ENCODE measurements at places on chromosomes 2 and 18.

GRCh38 chr2:109066917-109067597 is 61.9 kb upstream of the SH3RF3 start:
- DNase-seq, result no peak

DNA sequence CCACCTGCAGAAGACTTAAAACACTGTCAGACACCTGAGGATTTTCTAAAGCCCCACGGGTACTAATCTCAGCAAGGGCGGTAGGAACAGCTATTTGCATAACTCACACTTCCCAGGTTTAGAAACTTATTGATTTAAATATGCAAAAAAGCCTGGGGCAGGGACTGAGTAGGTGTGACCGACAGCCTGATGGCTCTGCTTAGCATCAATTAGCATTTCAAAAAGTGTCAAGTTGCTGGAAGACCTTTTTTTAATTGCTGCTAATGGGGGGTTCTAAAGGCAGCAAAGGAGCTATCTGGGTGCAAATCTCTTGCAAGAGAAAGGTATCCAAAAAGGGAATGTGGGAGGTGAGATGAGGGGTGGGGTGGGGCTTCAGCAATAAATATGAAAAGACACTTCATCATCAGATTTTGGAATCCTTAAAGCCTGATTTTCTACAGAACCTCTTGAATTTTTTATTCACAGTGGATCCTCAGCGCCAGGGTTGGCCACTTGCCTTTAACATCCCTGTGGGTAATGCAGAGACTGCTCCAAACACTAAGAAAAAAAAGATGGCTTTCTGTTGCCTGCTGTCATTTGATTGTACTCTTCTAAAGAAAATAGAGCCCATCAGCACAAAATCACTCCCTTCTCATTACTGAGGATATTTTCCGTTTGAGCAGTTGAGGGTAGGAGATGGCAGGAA is 121.1 kb upstream of the RMP24 start:
- DNase-seq, result no peak

DNA sequence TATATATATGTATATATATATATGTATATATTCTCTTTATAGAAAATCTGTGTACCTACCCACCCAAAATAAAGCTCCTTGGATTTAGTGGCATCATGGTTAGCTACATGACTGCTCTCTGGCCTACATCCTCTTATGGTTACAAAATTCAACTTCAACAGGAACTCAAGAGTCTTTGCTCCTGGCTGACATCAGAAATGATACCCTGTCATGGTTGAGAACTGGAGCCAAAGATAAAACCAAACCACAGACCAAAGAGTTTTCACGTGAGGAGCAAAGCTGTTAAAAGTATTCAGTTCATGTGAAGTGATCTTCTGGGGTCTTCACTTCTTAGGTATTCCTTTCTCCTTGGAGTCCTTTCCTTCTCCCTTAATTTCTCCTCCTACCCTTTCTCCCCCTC is 476.3 kb downstream of the SOX11 start:
- no peak for DNase-seq

GRCh38 chr18:50981381-50981780 is 13.5 kb downstream of the ELAC1 start:
- DNase-seq, result no peak

DNA sequence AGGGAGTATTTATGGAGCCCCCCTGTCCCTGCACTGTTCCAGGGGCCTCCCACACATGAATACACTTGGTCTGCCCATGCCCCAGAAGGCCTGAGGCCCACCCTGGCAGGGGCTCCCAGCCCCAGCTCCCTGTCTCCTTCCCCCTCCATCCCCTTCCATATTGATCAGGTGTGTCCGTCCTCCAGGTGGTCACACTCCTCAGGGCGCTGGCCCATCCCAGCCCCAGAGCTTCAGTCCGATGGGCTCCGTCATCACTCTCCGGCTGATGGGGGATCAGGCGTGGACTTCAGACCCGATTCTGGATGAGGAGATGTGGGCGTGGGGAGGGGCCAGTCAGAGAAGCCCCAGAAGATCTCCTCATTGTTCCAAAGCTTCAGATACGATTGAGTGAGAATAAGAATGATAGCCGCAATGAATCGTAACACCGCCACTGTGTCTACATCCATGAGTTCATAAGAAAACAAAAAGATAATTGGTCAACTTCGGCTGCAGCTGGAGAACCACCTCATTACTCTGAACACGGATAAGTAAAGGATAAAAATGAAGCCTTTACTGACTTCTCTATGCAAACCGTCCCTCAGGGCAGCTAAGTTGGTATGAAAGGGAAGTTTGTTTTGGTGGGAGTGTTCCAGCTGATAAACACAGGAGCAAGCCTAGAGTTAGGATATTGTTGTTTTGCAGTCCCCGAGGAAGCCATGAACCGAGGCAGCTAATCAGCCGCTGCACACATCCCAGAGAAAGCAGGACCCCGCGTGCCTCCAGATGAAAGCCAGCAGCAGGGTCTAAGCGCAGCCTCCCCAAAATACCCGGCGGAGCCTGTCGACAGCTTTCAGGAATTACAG is 279.5 kb downstream of the NDUFA10 start:
- no peak for DNase-seq

GRCh38 chr18:6606411-6607085 is 123.0 kb upstream of the ARHGAP28 start:
- DNase-seq, result no peak

DNA sequence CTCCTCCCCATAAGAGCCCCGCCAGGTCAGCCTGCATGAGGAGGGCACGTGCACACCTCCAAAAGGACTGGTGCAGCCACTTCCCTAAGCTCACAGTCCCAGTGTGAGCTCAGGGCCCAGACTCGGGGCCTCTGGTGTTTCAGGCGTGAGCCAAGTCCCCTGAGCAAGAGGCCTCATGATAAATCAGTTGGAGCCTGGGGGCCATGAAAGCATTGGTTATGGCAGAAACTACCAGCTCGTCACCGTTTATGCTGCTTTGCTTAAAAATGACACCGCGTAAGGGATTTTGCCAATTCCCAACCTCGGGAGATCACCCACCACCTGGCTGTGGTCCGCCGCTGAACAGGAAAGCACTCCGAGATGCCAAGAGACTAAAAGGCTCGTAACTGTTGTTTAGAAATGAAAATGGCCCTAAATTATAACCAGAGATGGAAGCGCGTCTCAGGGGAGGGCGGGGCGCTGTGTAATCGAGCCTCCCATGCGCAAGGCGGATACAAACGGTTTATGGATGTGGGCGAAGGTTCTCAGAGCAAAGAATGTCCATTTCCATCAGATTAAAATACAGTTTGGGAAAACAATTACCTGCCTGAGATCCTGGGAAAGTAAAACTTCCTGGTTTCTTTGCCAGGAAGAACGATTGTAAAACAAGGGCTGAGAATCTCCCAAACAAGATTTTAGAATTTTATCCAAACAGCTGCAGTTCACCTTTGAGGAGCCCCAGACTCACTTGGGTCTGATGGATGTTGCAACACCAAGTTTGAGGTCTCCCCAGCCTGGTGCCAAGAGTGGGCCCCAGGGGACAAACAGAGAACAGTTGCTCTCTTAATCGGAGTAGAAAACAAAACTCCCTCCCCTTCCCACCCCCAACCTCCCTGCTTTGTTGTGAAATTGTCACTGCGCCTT is 141.4 kb downstream of the BCL2 start:
- no peak for DNase-seq

GRCh38 chr2:39618736-39619135 is 47.0 kb upstream of the TMEM178A start:
- DNase-seq, result no peak

- no peak for DNase-seq
These were observed 920.9 kb downstream of the NRXN1 start for GRCh38 chr2:50111067-50111466.

GRCh38 chr2:65608916-65609315 is 176.5 kb upstream of the SPRED2 start:
- no peak for DNase-seq

DNA sequence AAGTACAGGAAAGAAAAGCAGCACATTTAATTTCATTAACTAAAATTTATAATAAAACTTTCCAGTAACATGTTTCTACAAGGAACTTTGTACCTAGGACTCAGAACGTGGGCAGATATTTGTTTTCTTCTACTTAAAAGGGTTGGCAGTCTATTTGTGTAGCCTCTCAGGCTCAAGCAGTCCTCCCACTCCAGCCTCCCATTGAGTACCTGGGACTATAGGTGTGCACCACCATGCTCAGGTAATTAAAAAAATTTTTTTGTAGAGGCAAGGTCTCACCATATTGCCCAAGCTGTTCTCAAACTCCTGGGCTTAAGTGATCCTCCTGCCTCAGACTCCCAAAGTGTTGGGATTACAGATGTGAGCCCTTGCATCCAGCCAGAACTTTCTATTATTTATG is 36.8 kb downstream of the UGP2 start:
- DNase-seq, result no peak

DNA sequence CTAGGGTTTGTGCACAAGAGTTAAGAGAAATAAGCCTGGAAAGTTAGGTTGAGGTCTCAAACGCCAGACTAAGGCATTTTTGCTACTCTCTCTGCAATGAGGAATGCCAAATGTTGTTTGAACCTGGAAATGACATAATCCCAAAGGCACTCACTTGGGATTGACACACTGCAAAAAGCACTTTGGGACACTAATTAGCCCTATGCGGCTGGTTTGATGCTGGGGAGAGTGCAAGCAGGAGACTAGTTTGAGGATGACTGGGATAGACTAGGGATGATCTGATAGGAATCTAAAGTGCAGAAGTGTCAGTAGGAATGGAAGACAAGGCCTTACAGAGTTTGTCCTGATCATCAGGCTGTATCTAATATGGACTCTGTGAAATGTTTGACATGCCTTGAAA is 469.0 kb downstream of the SLC4A3 start:
- no peak for DNase-seq

- no peak for DNase-seq
These were observed 93.8 kb upstream of the PHLPP1 start for GRCh38 chr18:62621546-62621945.

DNA sequence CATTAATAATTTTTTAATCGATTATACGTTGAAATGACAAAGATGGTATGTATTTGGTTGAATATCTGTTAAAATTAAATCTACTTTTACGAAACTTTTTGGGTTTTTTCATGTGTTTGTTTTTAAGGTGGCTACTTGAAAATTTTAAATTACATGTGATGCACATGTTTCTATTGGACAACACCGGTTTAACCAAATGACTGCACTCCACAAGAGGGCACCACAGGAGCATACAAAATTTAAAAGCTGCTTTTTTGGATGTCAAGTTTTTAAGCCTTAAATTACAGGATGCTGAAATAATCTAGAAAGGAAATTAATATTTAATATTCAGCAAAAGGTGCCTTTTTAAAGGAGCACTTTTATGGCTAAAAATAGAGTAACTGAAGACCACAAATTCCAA is 98.7 kb downstream of the ACVR1 start:
- peak; percentile 50 for DNase-seq

DNA sequence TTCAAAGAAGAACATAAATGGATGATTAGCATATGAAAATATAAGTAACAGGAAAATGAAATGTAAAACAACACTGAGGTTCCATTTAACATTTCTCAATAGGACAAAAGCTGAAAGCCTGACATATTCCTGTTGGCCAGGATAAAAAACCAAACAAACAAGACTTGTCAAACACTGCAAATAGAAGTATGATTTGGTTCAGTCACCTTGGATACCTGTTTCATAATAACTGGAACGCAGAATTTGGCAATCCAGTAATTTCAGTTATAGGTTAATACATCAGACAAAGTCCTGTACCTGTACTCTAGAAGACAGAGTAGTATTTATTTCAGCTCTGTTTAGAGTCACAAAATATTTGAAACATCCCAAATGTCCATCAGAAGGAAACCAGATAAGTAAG is 16.5 kb upstream of the EVA1A start:
- DNase-seq, result no peak

DNA sequence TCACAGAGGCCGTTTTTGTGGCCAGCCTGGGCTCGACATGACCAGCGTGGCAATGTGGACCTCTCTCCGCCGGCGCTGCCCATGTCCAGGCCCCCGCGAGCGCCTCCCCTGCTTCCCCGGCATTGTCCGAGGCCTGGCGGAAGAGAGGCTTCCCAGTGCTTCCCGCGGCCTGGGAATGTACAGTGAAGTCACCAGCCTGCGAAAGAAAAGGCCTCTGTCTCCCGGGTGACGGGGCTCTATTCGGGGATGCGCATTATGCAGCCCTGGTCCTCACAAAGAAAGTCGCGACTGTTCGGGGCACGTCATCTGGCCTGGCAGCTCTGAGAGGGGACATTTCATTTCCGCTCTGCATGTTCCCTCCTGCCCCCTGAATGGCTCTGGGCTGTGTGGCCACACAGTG is 109.2 kb upstream of the AGAP1 start:
- DNase-seq, result no peak

All from CD4-positive, alpha-beta T cell treated with Interleukin-2 at 100 ng/mL for 4 hours (primary cell).